ENCODE measurements at places on chromosomes 16 and 17.

GRCh38 chr17:3535253-3535995, 22.2 kb downstream of the TRPV3 start:
- peak; percentile 54 for DNase-seq

DNA sequence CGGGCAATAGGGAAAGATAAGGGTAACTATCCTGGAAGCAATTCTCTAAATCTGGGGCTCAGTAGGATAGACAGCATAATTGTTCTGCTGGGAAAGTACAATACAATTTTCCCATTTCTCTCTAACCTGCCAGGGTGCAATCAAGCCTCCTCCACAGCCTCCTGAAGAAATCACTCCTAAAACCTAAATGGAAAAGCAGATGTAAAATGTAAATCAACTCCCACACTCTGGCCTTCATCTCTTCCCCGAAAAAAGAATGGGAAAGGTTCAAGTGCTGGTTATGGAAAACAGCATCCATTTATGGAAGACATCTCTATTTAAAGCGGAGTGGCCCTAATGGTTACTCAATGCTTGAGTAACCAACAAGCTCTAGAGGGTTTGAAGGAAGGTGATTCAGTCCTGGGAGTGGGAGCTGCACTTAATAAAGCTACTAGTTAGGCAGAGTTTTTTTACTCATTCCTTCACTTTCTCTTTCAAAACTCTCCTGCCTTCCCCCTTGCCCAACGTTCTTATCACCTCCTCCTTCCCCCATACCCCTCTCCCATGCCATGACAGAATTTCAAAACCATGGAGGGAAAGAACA, 5.1 kb downstream of the MMD start:
- DNase-seq = no peak

- no peak for DNase-seq
Measured at GRCh38 chr16:83171396-83171795, 544.6 kb downstream of the CDH13 start.

DNA sequence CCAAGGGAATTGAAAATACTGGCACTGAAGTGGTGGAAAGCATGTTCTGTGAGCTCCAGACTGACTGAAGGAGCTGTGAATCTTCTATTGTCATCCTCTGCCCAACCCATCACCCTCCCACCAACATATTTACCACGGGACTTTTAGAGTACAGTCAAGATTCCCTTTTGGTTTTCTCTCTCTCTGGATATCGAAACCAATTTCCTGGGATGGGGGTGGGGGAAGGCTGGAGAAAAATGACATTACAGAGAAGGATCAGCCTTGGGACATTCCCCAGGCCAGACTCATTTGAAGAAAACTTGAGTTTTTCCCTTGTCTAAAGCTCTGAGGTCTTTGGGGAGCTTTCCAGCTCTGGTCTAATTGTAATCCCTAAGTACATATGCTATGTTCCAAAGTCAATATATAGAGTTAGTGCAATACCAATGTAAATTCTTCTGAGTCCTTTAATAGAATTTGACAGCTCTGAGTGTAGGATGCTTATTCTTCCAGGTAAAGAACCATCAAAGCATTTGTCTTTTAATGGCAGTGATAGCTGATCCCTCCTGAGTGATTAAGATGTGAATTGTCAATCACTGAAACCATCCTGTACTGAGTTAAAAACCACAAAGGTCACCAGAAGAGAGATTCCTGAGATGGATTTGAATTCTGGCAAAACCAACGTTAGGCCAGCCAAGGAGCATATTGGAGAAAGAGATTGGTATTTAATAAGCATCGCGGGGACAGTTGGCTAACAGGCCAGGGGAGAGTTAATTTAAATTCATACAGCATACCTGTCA, 48.8 kb upstream of the CCL1 start:
- DNase-seq = no peak
